ENCODE measurements at places on chromosomes 3 and 15. TPM values are rescaled to one million over a fixed set of nuclear protein-coding genes. Genes with fewer than 3 reads are reported as not detected.

Gene XXYLT1
- 6.4 TPM for total RNA-seq

Gene KCNMB2
- not detected for total RNA-seq

Gene CCR2
- 9.5 TPM for total RNA-seq

Gene FAM81A
- total RNA-seq = not detected

Gene LRRC28
- 12.5 TPM for total RNA-seq

Gene ADIPOQ
- total RNA-seq = not detected

Gene IQCF2
- total RNA-seq = not detected

Gene CD86
- total RNA-seq = not detected

Gene ANKRD63
- total RNA-seq = 0.35 TPM

Gene TGM5
- total RNA-seq = not detected

Gene ALDH1A3
- not detected for total RNA-seq

Gene ACVR2B
- total RNA-seq = 12.7 TPM

DNA sequence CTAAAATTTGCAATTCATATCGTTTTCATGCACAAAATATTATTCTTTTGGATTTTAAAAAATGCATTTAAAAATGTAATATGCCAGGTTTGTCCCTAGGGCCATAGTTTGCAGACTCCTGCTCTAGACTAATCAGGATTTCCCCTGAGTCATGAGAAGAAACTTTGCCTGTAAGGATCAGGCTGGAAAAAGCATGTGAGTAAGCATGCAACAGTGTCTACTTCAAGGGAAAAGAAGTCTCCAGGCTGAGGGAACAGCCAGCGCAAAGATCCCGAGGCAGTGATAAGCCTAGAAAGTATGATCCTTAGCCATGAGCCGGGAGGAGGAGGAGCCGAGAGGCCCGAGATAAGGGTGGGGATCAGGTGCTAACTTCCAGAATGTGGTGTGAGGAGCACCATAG, 382.8 kb upstream of the CFAP20DC start:
- no peak for DNase-seq

- DNase-seq = no peak
Measured at GRCh38 chr3:156547637-156548036, 7.3 kb downstream of the SSR3 start.

DNA sequence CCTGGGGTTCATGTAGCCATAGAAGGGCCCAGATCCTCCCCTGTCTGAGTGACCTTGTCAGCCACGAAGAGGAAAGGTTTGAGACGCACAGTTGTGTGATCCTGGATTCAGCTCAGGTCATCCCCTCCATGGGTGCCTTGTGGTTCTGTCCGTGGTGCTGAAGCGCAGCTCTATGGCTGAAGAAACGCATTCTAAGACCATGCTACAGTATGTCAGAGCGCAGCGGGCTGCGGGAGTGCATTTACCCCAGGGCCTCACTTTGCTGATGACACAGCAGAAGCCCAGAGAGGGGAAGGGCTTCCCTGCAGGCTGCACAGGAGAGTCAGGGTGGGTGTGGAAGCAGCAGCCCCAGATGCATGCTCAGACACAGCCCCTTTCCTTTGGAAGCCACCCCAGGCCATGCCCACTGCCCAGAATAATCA, 68.8 kb upstream of the IQSEC1 start:
- peak; percentile 35 for DNase-seq

DNA sequence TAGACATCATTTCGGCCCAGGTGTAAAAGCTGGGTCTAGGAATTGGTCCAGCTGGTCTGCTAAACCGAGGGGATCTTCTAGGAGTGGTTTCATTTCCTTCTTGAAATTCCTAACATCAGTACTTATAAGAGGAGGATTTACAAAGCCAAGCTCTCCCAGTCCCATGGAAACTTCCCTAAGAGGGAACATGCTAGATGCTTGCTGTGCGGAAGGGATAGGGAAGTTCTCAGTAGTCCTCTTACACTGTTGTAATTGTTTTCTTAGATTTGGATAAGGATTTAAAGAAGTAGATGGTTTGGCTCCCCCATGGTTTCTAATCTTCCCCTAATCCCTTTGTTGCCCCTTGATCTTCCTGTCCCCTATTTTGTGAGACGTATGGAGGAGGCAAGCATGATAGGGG, 89.7 kb upstream of the XCR1 start:
- DNase-seq = no peak

GRCh38 chr3:30347679-30348216, 258.7 kb upstream of the TGFBR2 start:
- DNase-seq = no peak

GRCh38 chr15:90938261-90938660, 3.2 kb downstream of the UNC45A start:
- no peak for DNase-seq

GRCh38 chr3:12948891-12949711, 107.7 kb upstream of the RPL32 start:
- DNase-seq = peak; percentile 15

GRCh38 chr15:26260517-26261133, 397.5 kb upstream of the ATP10A start:
- DNase-seq = peak; percentile 43

DNA sequence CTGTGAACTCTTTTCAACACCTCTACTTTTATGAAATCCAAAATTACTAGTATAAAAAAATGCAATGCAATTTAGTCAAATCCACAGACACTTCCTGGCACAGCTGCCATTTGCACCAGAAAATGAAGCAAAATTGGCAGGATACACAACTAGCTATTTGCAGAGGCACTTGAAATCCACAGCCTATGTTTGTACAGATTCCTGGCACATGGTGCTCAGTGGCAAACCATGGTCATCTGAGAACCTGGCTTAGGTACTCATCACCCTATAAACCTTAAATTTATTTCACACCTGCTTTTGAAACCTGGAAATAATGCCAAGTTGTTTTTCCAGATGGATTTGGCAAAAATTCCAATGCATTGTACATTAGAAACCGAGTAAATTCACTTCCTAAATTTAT, 20.2 kb upstream of the PPM1L start:
- DNase-seq = no peak

GRCh38 chr3:123773681-123774431, 110.3 kb downstream of the MYLK start:
- no peak for DNase-seq

GRCh38 chr3:30619318-30619717, 12.9 kb downstream of the TGFBR2 start:
- DNase-seq = no peak

DNA sequence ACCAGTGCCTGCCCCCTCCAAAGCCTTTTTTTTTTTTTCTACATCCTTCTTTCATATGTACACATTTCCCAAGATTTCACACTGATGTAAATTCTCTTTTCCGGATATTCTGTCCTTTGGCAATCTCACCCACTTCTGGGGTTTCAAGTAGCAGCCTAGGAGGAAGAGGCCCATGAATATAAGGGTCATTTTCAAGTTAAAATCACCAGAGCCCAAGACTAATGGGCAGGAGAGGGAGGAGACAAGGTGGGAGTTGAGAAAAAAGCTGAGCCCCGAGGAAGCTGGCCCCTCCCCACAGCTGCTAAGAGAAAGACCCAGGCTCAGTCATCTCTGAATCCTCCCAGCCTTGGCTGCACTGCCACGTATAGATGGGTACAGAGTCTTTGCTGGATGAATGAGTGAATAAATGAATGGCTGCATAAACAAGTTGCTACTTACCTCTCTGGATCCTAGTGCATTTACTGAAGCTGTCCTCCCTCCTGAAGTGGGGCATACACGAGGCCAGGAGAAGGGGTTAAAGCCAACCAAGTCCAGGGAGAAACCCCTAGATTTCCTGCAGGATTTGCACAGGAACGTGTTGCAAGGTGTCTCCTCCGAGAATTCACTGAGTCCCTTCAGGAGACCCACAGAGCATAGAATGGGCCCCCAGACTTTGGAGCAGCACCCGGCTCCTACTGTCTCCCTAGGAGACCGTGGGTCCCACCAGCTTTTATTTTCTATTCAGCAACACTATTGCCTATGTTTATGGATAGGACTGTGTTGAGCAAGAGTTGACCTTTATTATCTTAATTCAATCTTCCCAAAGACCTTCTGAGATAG, 100.8 kb upstream of the LIPC start:
- no peak for DNase-seq

DNA sequence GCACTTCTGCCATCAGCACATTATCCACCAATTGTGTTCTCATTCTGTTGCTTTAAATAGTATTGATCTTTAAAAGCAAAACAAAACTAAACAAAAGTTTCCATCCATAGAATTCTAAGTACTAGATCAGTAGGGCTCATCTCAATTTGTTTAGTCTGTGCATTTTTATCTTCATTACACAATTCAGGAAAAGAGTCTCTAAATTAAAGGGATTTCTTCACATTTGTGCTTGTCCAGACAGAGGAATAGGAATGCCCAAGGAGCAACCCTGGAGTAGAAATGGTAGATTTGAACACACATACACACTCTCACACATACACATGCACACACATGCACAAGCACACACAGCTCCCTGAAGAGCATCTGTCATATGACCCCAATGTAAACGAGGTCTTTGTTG, 21.4 kb downstream of the LMCD1 start:
- no peak for DNase-seq

GRCh38 chr15:20295238-20295811, 246.3 kb downstream of the GOLGA6L6 start:
- DNase-seq = no peak

GRCh38 chr15:38972831-38973230, 408.2 kb upstream of the RASGRP1 start:
- no peak for DNase-seq

DNA sequence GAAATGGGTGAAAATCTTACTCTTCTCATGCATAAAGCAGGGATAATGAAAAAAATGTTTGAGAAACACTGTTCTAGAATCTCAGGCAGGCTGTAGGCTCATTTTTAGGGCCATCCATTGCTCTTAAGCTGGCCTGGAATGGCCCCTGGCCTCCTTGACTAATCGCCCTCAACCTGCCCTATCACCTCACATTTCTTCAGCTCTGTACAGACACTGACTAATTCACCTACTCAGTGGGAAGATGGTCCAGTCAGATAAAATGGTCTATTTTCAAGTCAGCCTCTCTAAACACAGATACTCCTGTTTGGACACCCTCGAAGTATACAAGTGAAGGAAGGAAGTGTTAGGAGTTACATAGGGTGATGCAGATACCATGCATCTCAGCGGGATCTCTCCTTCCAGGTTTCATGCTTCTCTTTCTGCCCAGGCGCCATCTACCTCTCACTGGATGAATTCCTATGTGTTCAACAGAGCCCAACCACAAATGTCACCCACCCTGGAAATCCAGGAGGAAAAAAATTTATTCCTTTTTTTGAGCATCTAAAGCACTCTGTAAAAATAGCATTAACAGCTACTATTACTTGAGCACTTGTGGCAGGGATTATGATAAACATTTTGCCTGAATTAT, 12.1 kb downstream of the FMN1 start:
- DNase-seq = no peak

GRCh38 chr3:150063237-150063636, 92.5 kb upstream of the PFN2 start:
- no peak for DNase-seq

GRCh38 chr3:148750296-148750695, 52.6 kb downstream of the AGTR1 start:
- no peak for DNase-seq

DNA sequence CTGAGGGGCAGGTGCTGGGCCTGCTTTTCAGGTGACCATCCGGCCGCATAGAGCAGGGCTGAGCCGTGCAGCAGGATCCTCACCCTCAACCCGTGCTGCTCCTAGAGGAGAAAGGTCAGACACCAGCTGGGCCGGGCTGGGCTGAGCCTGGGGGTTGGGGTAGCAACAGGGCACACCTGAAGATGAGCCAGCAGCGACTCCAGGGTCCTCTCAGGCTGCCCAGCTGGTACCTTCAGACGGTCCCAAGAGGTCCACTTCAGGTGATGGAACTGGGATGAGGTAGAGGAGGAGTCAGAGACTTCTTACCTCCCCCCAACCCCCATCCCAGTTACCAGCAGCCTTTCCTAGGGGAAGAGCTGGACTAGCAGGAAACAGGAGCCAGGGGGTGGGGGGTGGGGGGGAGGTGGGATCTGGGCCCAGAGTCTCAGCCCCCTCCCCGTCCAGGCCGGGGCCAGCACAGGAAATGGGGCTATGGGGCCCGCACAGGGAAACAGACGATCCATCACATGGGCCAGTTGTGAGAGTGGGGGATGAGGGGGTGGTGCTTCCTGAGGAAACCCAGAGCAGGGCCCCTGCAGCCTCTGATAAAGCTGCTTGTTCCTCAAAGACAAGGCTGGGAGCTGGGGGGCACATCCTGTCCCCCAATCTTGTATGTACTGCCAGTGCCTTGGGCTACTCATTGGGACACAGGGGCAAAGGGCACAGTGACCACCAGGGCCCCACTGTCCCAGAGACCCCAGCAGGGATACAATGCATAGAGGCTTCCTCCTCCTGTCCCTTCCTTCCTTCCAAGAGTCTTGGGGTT, 3.0 kb downstream of the INKA1 start:
- DNase-seq = no peak

GRCh38 chr15:58229297-58229768, 91.2 kb downstream of the AQP9 start:
- no peak for DNase-seq

DNA sequence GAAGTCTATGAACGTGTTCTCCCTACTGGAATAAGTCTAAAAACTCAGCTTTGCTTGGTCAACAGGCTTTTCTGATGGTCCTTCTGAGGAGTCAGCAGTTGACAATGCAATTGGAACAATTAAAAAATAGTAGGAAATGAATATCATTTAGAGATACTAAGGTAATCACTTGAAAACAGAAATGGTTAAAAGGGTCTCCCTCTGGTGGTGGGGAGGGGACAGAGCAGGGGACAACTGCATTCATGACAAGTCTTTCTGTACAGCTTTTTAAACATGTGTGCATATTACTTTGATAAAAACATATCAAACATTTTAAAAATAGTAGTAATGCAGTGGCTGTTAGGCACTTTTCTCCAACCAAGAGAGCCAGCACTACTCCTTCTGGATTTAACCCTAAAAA, 119.9 kb upstream of the FHIT start:
- DNase-seq = peak; percentile 57

GRCh38 chr3:172627057-172627809, 83.6 kb downstream of the NCEH1 start:
- DNase-seq = no peak

DNA sequence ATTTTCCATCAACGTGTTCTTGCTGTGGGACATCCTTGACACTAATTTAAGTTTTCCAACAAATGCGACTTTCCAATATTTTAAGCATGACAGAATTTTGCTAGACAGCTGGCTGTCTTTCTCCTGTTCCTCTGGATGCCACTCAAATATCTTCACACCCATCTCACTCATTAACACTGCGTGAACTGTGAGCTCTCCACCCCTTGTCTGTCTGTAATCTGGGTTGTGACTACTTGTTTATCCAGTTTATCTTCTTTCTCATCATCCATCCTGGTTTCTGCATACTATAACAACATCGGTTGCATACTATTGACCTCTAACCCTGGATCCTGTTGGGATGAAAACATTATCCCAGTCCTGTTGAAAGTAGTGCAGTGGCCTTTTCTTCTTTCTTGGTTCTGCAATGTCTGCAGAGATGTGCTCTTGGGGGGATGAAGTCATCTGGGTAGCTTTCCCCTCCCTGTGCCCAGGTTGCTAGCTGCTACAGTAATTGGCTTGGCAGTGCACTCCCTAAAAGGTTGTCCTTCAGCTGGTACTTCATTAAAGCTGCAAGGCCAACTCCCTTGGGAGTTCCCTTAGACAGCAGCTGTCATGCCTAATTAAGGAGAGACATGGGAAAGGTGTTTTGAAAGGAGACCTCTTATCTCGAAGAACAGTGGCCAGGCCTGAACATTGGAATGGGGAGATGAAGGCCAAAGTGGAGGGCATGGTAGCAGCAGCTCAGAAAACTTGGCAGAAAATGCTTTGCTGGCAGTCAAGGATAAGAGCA, 24.7 kb downstream of the KAT2B start:
- no peak for DNase-seq

Measured in CD4-positive, CD25-positive, alpha-beta regulatory T cell (primary cell).